ENCODE measurements at places on chromosomes 11 and 22.

- no peak for DNase-seq
These were observed 220.7 kb upstream of the SESN3 start for GRCh38 chr11:95451682-95452081.

GRCh38 chr11:131229221-131229620, 141.2 kb upstream of the NTM start:
- DNase-seq, result no peak

- DNase-seq, result no peak
These were observed 41.3 kb downstream of the CDKN1C start for GRCh38 chr11:2844116-2844842.

DNA sequence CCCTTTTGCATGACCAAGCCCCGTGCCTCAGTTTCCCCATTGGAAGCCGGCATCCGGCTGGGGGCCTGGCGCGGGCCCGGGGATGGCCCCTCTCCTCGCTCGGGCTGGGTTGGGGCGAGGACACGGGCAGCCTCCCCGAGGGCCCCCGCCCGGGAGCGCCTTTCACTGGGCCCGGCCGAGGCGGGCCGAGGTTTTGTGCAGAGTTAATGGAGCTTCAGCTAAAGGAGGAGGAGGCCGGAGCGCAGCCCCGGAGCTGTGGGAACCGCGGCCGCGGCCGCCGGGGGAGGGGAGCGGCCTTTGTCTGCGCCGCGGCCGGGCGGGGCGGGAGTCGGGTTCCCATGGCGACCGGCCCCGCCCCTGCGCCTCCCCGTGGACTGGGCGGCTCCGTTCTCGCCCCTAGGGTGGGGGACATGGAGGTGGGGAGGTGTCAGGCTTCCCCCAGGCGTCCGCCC, 1.4 kb upstream of the MAPK11 start:
- DNase-seq, result peak; percentile 76

GRCh38 chr11:91299980-91300379, 924.6 kb upstream of the FAT3 start:
- DNase-seq, result no peak

GRCh38 chr22:50732681-50733080, 5.3 kb upstream of the ACR start:
- no peak for DNase-seq

DNA sequence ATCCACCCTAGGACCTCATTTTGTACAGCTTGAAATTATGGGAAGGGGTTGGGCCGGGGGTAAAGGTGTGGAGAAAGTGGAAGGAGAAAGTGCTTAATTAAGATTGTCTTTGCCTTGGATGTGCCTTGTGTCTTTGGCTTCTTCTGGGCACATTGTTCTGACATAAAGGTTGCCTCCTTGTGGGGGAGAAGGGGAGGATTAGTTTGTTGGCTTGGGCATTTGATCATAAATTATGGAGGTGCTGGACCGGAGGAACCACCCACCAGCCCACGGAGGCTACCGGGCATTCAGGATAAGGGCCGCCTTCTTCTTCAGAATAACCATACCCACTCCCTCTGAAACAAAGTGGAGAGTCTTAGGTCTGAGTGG, 1.3 kb downstream of the PAFAH1B2 start:
- no peak for DNase-seq

DNA sequence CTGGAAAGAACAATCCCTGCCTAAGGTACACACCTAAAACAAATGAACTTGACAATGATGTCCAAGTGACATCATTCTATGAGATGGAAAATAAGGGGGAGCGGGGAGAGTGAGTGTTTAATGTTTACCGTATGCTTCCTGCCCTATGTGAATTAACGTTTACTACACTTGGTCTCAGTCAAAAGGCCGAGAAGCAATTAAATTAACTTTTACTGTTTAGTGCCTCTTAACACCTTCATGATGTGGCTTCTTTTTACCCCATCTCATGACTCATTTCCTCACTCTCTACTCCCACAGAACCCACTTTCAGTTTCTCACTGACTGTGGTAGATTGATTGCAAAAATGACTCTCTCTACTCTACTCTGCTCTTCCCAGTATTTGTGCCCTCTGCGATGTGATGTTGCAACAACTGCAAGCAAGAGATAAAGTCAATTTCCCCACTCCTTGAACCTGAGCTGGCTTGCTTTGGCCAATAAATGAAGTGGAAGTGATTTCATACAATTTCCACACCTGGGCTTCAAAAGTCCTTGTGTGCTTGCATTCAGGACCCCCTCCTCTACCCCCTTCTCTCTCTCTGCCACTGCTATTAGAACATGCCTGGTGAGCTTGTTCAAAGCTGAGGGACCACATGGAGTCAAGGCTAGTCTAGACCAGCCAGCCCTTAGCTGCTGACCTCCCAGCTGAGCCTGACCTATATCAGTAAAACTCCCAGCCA, 11.6 kb upstream of the ALKBH3 start:
- DNase-seq, result no peak

DNA sequence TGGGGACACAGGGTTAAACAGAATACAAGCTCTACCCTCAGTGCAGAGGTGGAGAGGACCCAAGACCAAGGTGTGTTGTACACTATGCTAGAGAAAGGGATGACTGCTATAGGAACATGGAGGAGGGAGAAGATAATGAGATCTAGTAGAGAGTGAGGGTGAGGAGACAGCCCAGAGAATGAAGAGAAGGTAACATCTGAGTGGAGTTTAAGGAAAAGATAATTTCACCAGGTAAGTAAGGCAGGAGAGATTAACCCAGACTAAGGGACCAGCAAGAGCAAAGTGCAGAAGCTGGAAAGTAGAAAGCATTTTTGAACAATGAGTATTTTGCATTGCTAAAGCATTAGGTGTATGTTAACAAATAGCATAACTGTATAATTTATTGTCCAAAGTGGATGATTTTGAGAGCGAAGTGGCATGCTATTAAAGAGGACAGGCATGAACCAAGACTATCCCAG, 128.8 kb downstream of the RASSF10 start:
- DNase-seq, result no peak

DNA sequence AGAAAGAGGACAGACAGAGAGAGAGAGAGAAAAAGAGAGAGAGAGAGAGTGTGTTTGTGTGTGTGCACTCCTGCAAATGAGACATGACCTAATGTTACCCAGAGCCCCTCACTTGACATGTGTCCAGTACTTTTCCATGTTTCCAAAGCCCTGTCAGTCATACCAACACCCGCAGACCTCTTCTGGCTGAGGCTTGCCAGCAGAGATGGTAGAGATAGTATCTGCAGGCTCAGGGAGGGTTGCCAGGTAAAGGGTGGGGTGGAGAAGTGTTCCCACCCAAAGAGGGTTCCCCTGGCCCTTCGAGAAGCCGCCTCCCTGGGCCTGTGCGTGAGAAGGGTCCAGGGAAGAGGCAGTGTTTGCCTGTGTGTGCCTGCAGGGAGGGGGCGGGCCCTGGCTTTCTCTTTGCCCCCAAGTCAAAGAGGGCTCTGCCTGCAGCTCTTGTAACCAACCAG, 40.7 kb downstream of the POU2F3 start:
- no peak for DNase-seq

DNA sequence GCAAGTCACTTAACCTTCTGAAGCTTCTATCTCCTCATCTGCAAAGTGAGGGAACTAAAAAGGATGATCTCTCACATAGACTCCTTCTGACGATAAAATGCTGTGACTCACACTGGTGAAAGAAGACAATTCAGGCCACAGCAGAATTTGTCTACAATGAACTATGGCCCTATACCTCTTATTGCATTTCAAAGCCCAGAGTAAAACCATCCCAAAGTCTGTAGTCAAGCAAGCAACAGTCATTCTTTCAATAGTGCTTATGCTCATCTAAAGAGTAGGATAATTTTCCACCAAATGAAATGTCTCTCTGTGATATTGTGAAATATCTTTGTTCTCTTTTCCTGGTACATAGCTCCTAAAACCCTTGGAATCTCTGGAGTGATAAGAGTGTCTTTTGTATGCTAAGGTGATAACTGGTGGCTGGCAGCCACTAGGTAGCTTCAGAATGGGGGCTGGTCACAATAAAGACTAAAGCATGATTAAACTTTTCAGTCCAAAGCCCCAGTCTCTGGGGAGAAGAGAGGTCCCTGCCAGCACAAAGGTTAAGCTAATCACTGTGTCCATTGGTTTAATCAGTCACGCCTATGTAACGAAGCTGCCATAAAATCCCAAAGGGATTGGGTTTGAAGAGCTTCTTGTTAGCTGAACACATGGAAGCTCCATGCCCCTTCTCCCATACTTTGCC, 30.8 kb downstream of the SYTL2 start:
- no peak for DNase-seq

- peak; percentile 83 for DNase-seq
These were observed 590.0 kb downstream of the METTL15 start for GRCh38 chr11:28697920-28698827.

GRCh38 chr11:130555251-130555841, 106.9 kb downstream of the ADAMTS15 start:
- DNase-seq, result no peak

DNA sequence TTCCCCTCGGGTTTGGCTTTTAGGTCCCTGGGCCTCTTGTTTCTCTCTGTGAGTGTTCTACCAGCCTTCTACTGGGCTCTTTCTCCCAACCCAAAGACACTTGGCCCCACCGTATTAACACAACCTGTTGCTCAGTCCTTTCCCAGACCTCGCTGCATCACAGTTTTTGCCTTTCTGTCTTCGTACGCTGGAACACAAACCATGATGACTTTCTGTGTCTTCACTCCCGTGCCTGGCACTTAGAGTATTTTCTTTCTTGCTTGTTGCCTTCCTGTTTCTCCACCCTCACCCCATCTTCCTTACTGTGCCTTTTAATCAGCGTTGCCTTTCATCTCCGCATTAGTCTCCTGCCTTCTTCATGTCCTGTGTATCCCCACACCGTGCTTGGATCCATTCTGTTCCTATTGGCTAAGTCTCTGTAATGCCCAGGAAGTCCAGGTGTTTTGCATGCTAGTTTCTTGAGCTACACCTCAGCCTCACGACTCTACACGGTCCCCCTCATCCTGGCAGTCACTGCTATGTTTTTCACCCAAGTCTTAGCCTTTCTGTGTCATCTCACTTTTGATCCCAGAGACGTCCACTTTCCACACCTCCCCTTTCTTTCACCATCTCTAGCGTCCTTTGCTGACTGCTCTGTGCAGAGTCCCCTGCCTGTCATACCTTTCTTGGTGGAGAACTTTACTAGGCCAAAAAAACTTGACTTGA, 1.6 kb downstream of the MARK2 start:
- DNase-seq, result no peak

GRCh38 chr11:86183694-86184093, 60.9 kb upstream of the EED start:
- DNase-seq, result no peak

DNA sequence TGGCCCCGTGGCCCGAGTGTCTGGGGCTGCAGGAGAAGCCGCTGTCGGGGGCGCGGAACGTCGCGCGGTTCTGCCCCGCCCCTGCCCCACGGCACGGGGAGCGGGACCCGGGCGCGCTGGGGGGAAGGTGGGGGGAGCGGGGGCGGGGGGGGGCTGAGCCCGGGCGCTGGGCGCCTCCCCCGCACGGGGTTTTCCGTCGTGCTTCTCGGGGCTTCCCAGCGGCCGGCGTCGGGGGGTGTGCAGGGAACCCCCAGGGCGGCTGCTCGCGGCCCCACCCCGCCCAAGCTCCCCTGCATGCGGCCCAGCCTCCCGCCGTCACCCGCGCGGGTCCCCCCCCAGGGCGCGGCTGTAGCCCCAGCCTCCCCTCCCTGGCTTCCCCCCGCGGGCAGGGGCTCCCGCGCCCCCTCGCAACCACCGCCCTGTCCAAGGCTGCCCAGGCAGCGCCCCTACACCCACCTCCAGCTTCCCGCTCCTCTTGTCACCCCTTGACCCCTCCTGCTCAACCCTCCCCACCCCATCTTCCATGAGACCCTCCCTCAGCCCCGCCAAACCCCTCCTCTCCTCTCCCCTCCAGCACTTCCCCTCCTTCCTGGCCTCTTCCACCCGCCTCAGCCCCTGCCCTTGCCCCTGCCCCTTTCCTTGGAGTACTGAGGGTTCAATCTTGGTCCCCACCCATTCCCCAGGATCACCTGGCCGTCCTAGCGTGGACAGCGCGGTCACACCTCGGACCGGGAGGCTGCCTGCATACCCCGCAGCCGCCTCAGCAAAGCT, 1.7 kb downstream of the IL17REL start:
- DNase-seq, result no peak

- no peak for DNase-seq
These were observed 1.4 kb downstream of the CCDC88B start for GRCh38 chr11:64341429-64341828.

GRCh38 chr11:26244207-26244606, 87.7 kb upstream of the ANO3 start:
- DNase-seq, result no peak

- no peak for DNase-seq
These were observed 10.9 kb upstream of the MPEG1 start for GRCh38 chr11:59223611-59224010.

GRCh38 chr11:112042961-112043304, 17.7 kb downstream of the DLAT start:
- DNase-seq, result no peak

DNA sequence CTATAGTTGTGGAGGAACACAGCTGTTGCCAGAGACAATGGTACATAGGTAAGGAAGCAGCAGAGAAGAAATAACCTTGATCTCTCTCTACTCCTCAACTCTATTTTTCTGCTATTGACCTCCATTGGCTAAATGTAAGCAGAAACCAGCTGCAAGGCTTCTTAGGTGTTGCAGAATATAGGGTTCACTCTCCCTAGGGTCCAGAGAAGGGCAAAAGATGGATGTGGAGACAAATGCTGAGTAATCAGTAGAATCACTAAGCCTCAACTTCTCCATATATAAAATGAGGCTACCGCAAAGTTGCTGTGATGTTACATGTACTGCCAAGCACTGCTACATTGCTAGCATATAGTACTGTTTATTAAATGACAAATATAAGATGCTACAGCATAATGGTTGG, 120.6 kb downstream of the PDE3B start:
- DNase-seq, result no peak

DNA sequence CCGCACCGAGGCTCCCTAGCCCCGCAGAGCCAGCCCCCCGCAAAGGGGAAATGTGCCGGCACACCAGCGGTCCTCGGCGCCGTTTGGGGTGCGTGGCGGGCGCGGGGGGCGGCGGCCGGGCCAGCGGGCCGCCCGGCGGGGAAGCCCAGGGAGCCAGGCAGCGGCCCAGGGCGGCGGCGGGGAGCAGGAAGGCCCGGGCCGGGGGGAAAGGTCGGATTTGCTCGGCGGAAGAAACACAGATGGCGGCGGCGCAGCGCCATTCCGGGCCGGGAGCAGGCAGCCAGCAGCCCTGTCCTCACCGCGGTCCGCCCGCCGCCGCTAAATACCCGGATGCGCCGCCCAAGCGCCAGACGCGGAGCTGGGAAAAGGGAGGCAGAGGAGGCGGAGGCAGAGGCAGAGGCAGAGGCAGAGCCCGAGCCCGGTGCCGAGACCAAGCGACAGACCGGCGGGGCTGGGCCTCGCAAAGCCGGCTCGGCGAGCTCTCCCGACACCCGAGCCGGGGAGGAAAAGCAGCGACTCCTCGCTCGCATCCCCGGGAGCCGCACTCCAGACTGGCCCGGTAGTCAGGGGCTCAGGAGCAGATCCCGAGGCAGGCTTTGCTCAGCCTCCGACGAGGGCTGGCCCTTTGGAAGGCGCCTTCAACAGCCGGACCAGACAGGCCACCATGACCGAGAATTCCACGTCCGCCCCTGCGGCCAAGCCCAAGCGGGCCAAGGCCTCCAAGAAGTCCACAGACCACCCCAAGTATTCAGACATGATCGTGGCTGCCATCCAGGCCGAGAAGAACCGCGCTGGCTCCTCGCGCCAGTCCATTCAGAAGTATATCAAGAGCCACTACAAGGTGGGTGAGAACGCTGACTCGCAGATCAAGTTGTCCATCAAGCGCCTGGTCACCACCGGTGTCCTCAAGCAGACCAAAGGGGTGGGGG, 2.6 kb upstream of the GCAT start:
- peak; percentile 85 for DNase-seq

- DNase-seq, result no peak
These were observed 56.5 kb downstream of the MED15 start for GRCh38 chr22:20563941-20564371.

GRCh38 chr11:15670520-15671070, 555.9 kb downstream of the INSC start:
- no peak for DNase-seq
